ENCODE measurements at places on chromosomes 3 and 15. TPM values are rescaled to one million over a fixed set of nuclear protein-coding genes. Genes with fewer than 3 reads are reported as not detected.

Gene TP63
- not detected for total RNA-seq

Gene EBLN2
- 3.6 TPM for total RNA-seq

Gene GRK7
- total RNA-seq, result not detected

Gene POLQ
- total RNA-seq, result 20.1 TPM

Gene HAUS2
- 54.0 TPM for total RNA-seq

Gene PAQR5
- 0.23 TPM for total RNA-seq

Gene MINAR1
- 0.46 TPM for total RNA-seq

Gene CLDN11
- total RNA-seq, result not detected

Gene PSMD6
- 132 TPM for total RNA-seq

Gene CAMKV
- total RNA-seq, result 1.7 TPM

Gene PPP1R14D
- not detected for total RNA-seq

Gene IFRD2
- total RNA-seq, result 177 TPM

Gene MOBP
- not detected for total RNA-seq

Gene DUOXA2
- total RNA-seq, result not detected

Gene CAND2
- total RNA-seq, result 2.4 TPM

Gene ZKSCAN7
- total RNA-seq, result 4.4 TPM

Gene NOX5
- total RNA-seq, result not detected

Gene OR5K2
- not detected for total RNA-seq

Gene ADCY5
- total RNA-seq, result not detected

Gene MEIS2
- total RNA-seq, result not detected

Gene IQCH
- 1.4 TPM for total RNA-seq

Gene CPN2
- total RNA-seq, result not detected

Gene TTC21A
- 0.42 TPM for total RNA-seq

Gene ZNF385D
- not detected for total RNA-seq

Gene GHSR
- total RNA-seq, result not detected

Gene MKRN2OS
- total RNA-seq, result not detected

Gene FAM98B
- 54.9 TPM for total RNA-seq

Gene SAMD7
- total RNA-seq, result not detected
